Kidney epithelial cell (primary cell): ENCODE measurements at places on chromosomes 3 and 15. TPM values are rescaled to one million over a fixed set of nuclear protein-coding genes. Genes with fewer than 3 reads are reported as not detected.
A peak's percentile ranks its signal among the peaks of the same experiment; 100 is the strongest.

PRSS50 gene
- 0.07 and 0.29 TPM in 2 replicates for total RNA-seq

DNA sequence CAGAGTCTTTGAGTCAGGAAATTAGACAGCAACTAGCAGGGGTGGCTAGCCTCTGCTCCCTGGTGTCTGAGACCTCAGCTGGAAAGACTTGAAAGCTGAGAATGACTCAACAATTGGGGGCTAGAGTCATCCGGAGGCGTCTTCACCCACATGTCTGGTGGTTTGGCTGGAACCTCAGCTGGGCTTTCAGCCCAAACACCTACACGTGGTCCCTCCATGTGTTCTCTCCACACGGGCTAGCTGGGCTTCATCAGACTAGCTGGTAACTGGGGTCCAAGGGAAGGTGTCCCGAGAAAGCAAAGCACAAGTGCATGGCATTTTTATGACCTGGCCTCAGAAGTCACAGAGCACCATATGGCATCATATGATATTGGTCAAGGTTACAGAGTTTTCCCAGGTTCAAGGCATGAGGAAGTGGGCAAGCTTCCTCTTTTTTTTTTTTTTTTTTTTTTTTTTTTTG is 19.9 kb upstream of the ABHD2 start:
- DNase-seq = peak; percentile 73

DNA sequence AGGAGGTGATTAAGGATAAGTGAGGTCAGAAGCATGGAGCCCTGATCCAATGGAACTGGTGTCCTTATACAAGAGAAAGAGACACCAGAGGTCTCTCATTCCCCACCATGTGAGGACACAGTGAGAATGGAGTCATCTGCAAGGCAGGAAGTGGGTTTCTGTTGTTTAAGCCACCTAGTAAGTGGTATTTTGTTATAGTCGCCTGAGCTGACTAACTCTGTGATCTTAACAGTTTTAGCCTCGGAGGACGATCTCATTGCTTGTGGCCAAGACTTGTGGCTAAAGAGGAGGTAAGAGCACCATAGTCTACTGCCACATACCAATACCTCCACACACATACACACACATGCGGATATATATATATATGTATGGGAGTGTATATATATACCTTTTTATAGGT is 73.8 kb downstream of the MCTP2 start:
- no peak for DNase-seq

DNA sequence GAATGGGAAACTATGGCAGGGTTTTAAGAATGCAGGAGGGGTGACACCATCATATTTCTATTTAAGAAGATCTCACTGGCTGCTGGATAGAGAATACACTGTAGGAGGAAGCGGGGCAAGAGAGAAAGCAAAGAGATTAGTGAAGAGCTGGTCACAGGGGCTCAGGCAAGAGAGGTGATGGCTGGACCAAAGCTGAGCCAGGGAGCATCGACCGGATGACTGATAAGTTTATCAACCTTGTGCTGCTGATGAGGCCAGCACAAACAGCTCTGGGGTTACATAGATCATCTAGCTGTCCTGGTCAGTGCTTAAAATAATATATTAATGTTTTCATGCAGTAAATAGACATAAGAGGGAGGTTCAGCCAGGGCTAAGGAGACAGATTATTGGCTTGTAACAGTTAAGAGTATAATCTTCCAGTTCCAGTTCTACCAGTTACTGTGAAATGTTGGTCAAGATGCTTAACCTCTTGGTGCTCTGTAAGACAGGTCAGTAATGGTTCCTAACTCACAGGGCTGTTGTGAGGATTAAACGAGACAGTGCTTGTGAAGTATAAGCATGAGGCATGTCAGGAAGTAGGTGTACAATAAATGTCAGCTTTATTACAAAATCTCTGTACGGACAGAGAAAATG is 201.0 kb upstream of the FEZF2 start:
- no peak for DNase-seq

LSMEM2 gene
- not detected in 2 replicates for total RNA-seq

DNA sequence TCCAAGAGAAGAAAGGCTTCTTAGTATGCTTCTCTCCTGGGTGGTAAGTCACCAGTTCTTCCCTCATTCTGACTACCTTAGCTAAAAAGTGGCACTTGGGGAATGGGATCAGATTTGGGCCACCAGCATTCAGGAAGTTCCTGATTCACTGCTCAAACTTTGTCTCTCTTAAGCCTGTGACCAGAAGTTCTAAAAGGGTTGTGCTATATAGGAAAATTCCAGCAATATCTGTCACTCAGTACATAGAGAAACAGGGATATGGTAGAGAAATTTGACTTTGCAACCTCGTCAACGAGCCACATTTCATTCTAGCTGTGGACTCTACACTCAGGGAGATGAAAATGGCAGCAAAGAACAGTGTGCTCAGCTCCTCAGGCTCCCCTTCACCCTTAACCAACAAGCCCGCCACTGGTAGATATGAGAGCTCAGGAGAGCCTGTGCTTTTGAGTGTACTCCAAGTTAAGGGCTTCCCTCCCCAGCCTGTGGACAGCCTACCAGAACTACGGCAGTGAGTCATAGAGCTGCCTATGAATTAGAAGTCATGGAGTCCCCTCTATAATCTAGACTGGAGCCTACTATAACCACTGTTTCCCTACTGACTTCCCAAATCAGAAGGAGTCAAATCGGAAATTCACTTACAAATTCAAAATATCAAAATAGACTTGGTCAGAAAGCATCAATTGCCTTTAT is 52.6 kb upstream of the MYO5C start:
- DNase-seq = no peak

ZNF774 gene
- 2.0 and 4.0 TPM in 2 replicates for total RNA-seq

PRTG gene
- 7.9 and 9.4 TPM in 2 replicates for total RNA-seq

SLC22A13 gene
- 0.34 TPM in 1 of 2 replicates, not detected in the other for total RNA-seq

GRK7 gene
- not detected in 2 replicates for total RNA-seq

GRCh38 chr3:188452158-188452772 is 298.3 kb downstream of the LPP start:
- no peak for DNase-seq

GOLGA8T gene
- total RNA-seq = 0.27 TPM in 1 of 2 replicates, not detected in the other

TMEM158 gene
- total RNA-seq = 1.1 and 5.8 TPM in 2 replicates

- DNase-seq = no peak
Measured at GRCh38 chr3:42999212-42999611, 20.1 kb downstream of the GASK1A start.

DNA sequence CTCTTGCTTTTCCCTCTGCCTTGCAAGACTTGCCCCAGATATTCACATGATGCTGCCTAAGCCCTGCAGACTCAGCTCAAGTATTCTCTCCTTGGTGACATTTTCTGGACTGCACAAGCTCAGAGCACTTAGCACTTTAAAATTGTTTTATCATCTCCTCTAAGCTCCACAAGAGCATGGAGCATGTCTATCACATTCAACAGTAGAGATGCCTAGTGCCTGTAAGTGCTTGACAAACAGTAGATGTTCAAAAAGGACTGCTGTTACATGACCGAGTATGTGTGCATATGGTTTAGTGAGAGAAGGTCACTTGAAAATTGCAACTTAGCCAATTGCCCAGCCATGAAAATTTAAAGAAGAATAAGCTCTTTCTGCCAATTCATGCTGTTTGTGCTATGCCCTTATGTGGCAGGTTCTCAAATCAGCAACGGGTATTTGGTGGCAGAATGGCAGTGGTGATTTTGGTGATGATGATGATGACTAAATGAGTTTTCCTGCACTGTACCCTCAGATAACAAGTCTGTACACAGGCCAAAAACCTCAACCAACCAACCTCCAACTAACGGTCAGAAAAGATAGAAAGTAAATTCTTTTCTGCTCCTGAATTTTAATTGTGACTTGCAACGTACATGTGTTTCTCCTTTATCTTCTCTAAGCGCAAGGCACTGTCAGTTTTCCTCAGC is 647.2 kb upstream of the UBE2E2 start:
- DNase-seq = no peak

GRCh38 chr3:124158168-124158881 is 166.4 kb upstream of the ROPN1 start:
- no peak for DNase-seq

DNA sequence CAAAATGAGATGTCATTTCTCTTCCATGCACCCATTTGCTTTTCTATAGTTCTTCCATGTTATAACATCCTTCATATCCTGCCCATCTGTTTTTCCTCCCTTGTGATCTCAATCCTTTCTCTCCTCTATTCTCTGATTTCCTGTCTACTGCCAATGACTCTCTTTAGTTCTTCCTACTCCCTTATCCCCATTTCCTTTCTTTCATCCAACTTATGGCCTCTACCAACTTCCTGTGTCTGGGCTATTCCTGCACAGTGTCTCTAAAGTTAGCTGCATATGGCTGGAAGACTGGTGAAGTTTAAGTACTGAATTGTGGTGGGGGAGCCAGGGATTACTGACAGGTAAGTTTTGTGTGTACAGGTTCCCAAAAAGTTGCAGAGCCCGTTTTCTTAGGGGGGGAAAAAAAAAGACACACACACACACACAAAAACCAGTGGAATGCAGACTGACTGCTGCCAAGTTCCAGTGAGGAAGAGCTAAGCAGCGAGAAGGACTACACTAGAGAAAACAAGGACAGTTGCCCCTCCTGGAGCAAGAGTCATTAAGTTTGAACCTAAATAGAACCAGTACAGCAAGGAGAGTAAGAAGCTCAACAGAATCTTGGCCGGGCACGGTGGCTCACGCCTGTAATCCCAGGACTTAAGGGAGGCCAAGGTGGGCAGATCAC is 28.8 kb downstream of the XRN1 start:
- no peak for DNase-seq

DNA sequence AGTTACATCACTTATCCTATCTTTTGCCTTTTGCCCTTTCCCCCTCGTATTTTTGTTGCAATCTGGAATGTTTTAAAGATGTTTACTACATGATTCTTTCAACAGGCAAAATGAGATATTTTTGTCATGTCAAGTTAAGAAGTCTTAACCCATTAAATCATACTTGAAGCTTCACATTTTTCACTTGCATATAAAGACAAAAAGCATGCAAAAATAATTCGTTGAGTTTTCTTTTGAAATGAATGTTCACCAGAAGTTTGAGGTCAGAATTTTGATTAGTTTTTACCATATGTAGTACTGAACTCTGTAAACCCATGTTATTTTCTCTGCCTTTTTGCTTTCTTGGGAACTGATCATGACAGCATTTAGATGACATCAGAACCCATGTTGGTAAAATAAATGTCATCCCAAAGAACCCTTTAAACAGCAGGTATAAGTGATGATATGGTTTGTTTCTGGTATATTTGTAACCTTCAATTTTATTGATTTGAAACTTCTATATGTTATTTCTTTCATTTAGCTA is 188.5 kb downstream of the GHSR start:
- DNase-seq = no peak

DNA sequence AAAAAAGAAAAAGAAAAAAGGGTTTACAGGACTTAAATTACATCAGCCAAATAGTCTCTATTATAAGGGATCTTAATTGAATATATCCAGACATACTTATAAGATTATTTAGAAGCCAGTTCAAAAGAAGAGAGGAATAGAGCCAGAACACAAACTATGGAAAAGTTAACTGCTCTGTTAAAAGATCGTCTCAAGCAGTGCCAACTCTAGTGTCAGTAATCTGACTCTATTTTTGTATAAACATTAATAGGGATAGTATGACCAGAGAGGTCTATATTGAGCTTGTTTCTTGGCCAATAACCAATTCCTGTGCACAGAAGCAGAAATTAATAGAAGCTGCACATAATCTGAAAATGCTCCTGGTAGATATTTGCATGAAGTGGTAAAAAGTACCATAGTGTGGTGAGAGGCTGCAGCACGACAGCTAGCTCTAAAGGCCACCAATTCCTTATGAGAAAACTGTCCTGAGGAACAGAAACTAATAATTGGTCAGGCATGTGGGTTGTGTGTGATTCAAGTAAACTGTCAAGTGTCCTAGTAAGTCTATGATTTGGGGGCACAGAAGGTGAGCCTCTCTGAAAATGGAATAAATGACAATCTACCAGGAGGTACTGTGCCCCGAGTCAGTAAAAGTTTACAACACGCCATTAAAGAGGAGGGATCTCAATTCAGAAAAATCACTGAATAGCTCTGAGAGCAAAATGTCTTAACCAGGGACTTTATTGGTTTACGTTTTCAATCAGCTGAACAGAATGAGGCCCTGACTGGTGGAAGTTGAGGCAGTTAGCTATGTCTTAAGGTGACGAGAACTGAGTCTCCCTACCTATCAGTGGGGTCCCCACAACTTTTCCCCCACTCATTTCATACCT is 51.5 kb upstream of the NANOGP8 start:
- no peak for DNase-seq

GRCh38 chr3:52645549-52645948 is 40.2 kb downstream of the PBRM1 start:
- no peak for DNase-seq

TTC21A gene
- total RNA-seq = 2.3 and 6.7 TPM in 2 replicates

DNA sequence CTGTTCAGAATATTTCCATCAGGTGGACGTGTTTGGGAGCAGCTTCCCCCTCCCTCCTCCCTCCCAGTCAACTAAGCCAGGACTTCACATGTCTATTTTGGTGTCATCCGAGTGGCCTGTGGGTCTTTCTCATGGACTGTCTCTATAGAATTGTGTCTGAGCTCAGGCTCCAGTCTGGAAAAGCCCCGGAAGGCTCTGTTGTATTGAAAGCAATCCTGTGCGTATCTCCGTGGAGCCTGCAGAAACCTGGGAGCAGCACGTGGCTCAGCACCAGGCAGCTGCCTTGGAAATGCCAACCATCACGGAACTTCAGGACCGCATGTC is 25.2 kb downstream of the COLQ start:
- DNase-seq = no peak

LRRC2 gene
- total RNA-seq = 0.29 TPM in 1 of 2 replicates, not detected in the other

DNA sequence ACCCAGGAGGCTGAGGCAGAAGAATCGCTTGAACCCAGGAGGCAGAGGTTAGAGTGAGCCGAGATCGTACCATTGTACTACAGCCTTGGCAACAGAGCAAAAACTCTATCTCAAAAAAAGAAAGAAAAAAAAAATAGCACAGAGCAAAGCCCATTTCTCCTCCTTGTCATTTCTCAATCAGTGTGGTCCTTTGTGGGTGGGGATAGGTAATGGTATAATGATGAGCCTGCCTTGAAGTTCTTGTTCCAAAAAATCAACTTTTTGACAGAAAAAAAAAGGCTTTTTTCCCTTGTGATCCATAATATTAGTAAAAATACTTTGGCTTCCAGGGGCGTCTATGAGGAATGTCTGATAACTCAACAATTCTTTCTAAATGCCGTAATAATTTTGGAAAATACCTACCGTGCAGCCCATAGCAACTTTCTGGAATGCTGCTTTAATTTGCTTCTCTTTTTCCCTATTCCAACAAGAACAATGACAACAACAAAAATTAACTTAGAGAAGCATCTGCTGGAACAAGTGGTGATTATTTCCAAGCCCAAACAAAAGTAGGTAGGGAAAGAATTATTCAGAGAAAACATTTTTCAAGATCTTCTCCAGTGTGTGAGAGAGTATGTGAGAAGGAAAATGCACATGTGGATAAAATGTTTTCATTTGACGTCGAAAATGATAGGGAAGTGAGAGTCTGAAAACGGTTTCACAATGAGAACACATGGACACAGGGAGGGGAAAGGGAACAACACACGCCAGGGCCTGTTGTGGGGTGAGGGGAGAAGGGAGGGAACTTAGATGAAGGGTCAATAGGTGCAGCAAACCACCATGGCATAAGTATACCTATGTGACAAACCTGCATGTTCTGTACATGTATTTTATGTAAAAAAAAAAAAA is 337.8 kb downstream of the RBMS3 start:
- DNase-seq = no peak

DNA sequence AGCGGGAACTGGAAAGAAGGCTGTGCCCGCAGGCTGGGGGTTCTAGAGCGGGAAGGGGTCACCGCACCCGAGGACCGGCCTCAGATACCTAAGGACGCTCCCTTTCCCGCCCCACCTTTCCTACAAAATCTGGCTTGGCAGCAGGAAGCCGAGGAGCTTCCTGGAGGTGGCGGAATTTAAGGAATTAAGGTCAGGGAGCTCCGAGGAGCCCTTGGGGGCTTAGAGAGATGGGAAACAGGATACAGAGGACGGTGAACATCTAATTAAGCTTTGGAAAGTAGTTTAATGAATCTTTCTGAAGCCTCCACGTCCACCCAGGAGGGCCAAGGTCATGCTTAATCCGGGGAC is 507 bp upstream of the AP3B2 start:
- DNase-seq = no peak

AMIGO3 gene
- 2.9 TPM in 1 of 2 replicates, not detected in the other for total RNA-seq
